Stimulated activated CD4-positive, alpha-beta T cell treated with anti-CD3 and anti-CD28 coated beads, Interleukin-2, amount 100 ng/mL, for 48 hours (primary cell): ENCODE measurements at places on chromosomes 12 and 14.

DNA sequence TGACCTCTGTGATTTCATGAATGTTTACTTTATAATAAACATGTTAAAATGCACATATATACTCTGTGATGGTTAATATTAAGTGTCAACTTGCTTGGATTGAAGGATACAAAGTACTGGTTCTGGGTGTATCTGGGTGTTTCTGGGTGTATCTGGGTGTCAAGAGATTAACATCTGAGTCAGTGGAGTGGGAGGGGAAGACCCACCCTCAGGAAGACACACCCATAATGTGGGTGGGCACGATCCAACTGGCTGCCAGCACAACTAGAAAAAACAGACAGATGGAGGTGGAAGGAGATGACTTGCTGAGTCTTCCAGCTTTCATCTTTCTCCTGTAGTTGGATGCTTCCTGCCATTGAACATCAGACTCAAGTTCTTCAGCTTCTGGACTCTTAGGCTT, 11.9 kb downstream of the NUP37 start:
- DNase-seq, result no peak

GRCh38 chr12:96864335-96864734, 42.7 kb upstream of the NEDD1 start:
- no peak for DNase-seq

DNA sequence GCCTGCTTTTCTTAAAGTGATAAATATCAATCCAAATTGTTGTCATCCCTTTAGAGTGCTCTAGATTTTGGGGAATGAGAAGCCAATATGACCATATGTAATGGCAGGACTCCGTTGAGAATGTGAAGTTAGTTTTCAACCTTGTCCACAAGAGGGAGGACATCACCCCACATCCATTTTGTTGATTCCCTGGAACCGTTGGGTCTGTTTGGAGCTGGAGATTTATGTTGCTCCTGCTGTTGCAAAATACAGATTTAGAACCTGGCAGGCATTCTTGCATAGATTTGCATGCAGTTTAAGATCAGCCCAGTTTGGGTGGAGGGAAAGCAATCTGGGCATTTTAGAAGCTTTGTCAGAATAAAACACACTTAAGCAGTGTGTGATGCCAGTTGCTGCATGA, 620.1 kb downstream of the NRXN3 start:
- no peak for DNase-seq

DNA sequence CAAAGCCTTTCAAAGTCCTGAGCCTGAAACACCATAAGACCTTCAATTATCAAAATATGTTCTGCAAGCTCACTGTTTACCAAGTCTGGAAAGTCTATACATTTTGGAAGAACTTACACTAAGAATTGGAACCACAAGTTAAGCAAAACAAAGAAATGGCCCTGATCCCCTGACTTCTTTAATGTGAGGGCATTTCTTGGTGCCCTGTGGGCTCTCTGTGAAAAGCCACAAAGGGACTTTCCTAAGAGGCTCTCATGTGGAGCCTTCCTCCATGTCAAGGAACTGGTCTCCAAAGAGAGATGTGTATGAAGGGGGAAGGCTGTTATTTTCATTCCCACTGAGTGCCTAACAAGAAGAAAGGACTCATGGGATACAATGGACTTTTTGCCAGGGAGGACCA, 13.5 kb upstream of the MYH6 start:
- no peak for DNase-seq

- no peak for DNase-seq
These were observed 4.3 kb downstream of the COQ10A start for GRCh38 chr12:56271031-56271430.

DNA sequence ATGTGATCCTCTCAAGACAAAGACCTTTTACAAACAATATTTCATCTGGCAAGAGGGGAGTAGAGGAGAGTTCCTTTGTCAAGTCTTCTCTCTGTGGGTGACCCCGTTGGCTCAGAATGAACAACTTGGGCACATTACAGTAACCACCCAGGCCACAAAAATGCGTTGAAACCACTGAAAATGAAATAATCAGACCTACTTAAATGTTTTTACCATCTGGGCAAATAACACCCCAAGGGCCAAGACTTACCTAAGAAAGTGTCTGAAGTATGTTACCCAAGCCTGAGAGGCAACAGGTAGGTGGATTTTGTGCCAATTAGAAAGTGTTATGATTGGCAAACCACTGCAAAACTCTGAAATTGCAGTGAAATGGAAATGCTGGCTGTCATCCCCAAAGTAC, 1.3 kb downstream of the TC2N start:
- DNase-seq, result no peak

DNA sequence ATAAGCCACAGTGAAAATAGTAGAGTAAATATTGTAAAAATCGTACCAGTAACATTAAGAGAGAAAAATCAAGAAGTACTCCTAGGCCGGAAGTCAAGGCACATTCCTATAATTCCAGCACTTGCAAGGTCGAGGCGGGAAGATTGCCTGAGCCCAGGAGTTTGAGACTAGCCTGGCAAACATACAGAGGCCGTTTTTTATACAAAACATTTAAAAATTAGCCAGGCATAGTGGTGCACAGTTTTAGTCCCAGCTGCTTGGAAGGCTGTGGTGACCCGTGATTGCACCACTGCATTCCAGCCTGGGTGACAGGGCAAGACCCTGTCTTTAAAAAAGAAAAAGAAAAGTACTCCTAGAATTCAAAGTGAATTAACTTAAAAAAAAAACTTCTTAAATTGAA, 341.8 kb downstream of the C12orf50 start:
- DNase-seq, result no peak
